ENCODE measurements at places on chromosomes 6 and 20. TPM values are rescaled to one million over a fixed set of nuclear protein-coding genes. Genes with fewer than 3 reads are reported as not detected.

GRCh38 chr20:22775671-22776139 lies 191.3 kb upstream of the FOXA2 start:
- H3K27ac ChIP-seq: no peak overlapping the region
- H3K4me1 ChIP-seq: no peaks in the 10 kb centered on the region
- DNase-seq: no peak
- no peaks in the 10 kb centered on the region for H3K27me3 ChIP-seq
- H3K4me3 ChIP-seq: no peak overlapping the region

SIRPD gene
- total RNA-seq: not detected

GRCh38 chr6:20182926-20183521 lies 29.2 kb downstream of the MBOAT1 start:
- no peaks in the 10 kb centered on the region for H3K27me3 ChIP-seq
- no peak for DNase-seq
- H3K27ac ChIP-seq: no peak overlapping the region

DTNBP1 gene
- total RNA-seq: 31.6 TPM

- peaks cover 37% of the 10 kb centered on the region for H3K4me1 ChIP-seq
- peaks cover 9% of the 10 kb centered on the region for H3K36me3 ChIP-seq
- H3K27me3 ChIP-seq: no peaks in the 10 kb centered on the region
- no peak overlapping the region for H3K27ac ChIP-seq
- H3K4me3 ChIP-seq: no peak overlapping the region
Measured at GRCh38 chr6:119310486-119311036, 39.0 kb downstream of the MAN1A1 start.

SEL1L2 gene
- total RNA-seq: not detected

- DNase-seq: no peak
- no peaks in the 10 kb centered on the region for H3K36me3 ChIP-seq
- H3K4me3 ChIP-seq: no peak overlapping the region
- H3K27ac ChIP-seq: no peak overlapping the region
Measured at GRCh38 chr6:46637933-46638332, 14.7 kb downstream of the CYP39A1 start.

DNA sequence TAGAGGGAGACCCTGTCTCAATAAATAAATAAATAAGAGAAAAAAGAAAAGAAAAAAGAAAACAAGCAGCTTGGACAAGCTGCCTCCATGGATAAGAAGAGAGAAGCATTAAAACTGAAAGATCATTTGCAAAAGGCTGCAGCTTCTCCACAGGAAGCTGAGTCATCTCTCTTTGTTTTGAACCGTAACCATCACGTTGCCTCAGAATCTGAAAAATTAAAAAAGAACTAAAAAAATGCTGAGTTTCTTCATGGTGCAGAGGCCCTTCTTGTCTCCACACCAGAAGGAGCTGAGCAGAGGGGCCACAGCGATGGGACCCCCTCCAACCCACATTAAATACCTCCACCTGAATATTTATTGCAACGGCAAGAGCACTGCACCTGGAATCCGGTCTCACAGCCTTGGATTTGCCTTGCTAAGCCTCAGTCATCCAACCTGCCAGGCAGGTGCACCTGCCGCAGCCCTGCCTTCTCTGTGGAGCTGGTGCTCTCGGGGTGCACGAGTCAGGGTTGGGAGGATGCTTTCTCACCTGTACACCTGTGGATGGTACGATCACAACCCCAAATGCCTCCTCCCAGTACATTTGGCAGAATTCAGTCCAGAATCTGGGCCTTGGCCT lies 28.1 kb downstream of the TOX2 start:
- no peak overlapping the region for H3K4me3 ChIP-seq
- H3K4me1 ChIP-seq: peaks cover 40% of the 10 kb centered on the region
- no peaks in the 10 kb centered on the region for H3K36me3 ChIP-seq
- H3K27me3 ChIP-seq: peaks cover 33% of the 10 kb centered on the region
- peak; percentile 63 for DNase-seq
- no peak overlapping the region for H3K27ac ChIP-seq

DNA sequence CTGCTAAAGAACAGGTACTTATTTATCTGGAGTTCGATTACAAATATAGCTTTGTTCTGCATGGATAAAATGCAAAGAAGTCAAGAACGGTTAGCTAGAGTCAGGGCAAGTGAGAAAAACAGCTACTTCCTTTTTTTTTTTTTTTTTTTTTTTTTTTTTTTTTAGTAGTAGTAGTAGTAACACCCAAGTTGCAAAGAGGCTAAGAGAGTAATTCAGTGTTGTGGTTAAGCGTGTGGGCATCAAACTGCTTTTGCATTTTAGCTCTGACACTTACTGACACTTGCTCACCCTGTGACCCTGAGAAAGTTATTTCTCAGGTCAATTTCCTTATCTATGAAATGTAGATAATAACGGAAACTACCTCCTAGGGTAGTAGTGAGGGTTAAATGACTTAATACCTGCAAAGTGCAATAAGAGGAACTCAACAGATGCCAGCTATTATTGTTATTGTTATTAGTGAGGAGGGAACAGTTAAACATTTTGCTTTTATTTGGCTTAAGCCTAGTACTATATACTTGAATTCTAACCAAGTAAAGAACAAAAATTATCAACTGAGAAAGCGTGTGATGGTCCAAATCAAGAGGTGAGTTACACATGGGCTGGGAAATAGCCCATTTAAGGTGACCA lies 86.7 kb upstream of the BACH2 start:
- DNase-seq: peak; percentile 57
- peak overlapping the region; percentile 52 for H3K27ac ChIP-seq
- no peaks in the 10 kb centered on the region for H3K36me3 ChIP-seq
- peaks cover 8% of the 10 kb centered on the region for H3K4me1 ChIP-seq
- H3K27me3 ChIP-seq: no peaks in the 10 kb centered on the region
- no peak overlapping the region for H3K4me3 ChIP-seq

LY6G6D gene
- 0.94 TPM for total RNA-seq

THBD gene
- total RNA-seq: 2.1 TPM

DNA sequence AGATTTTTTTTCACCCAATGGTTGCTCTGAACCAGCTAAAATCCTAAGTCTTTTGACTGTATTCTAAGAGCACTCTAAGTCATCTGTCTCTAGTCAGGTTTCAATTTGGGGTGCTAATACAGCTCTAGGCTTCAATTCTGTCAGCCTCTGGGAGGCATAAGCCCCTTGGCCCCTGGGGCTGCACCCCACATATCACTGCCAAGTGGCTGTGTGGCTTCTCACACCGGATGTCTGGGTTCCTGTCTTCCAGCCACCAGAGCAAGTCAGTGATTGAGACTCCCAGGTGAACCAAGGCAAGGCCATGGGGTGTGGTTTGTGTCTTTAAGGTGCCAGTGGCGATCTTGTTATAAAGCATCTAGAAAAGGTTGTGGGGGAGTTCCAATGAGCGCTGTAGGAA lies 136.5 kb downstream of the TMEM242 start:
- DNase-seq: no peak
- H3K36me3 ChIP-seq: peaks cover 62% of the 10 kb centered on the region
- no peak overlapping the region for H3K27ac ChIP-seq
- H3K4me1 ChIP-seq: peaks cover 13% of the 10 kb centered on the region
- no peaks in the 10 kb centered on the region for H3K27me3 ChIP-seq
- no peak overlapping the region for H3K4me3 ChIP-seq

GRCh38 chr6:11830105-11830504 lies 51.5 kb upstream of the ADTRP start:
- no peak overlapping the region for H3K27ac ChIP-seq
- H3K36me3 ChIP-seq: no peaks in the 10 kb centered on the region
- no peak overlapping the region for H3K4me3 ChIP-seq
- no peaks in the 10 kb centered on the region for H3K4me1 ChIP-seq

DNA sequence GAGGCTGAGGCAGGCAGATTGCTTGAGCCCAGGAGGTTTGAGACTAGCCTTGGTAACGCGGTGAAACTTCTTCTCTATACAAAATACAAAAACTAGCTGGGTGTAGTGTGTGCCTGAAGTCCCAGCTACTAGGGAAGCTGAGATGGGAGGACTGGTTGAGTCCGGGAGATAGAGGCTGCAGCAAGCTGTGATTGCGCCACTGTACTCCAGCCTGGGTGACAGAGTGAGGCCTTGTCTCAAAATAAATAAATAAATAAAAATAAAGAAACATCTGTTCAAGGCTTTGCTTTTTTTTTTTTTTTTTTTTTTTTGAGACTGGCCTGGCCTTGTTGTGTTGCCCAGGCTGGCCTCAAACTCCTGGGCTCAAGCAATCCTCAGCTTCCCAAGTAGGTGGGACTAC lies 23.7 kb upstream of the SLC23A2 start:
- no peak for DNase-seq
- H3K27ac ChIP-seq: no peak overlapping the region
- no peaks in the 10 kb centered on the region for H3K36me3 ChIP-seq
- no peak overlapping the region for H3K4me3 ChIP-seq
- H3K27me3 ChIP-seq: no peaks in the 10 kb centered on the region
- no peaks in the 10 kb centered on the region for H3K4me1 ChIP-seq

B3GALT4 gene
- total RNA-seq: 23.1 TPM

DNA sequence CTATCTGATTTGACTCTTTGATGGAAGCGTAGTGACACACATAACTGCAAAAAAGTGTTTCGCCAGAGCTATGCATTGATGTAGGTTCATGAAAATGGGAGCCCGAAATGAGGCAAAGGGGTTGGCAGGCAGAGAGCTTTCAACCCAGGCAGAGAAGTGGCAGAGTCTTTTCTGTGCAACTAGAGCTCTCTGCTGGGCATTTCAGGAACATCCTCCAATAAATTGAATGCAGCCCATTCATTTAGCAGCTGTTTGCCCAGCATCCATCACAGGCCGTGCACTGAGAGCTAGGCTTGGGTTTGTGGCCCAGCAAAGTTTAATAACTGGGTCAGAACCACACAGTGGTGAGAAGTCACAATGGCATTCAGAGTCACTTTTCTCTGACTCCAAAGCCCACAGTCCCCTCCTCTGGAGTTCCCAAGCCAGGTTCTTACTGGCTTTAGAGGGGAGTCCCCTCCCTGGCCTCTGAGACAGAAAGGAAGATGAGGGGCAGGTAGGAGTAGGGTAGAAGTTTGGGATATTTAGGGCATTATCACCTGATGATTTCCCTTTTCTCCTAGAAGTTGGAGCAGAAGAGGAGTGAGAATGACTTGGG lies 31.8 kb upstream of the ELMO2 start:
- no peaks in the 10 kb centered on the region for H3K27me3 ChIP-seq
- H3K4me1 ChIP-seq: no peaks in the 10 kb centered on the region
- no peak overlapping the region for H3K27ac ChIP-seq
- no peak for DNase-seq
- H3K36me3 ChIP-seq: no peaks in the 10 kb centered on the region

- no peaks in the 10 kb centered on the region for H3K36me3 ChIP-seq
- no peak overlapping the region for H3K4me3 ChIP-seq
- H3K4me1 ChIP-seq: no peaks in the 10 kb centered on the region
- no peaks in the 10 kb centered on the region for H3K27me3 ChIP-seq
- DNase-seq: no peak
- H3K27ac ChIP-seq: no peak overlapping the region
Measured at GRCh38 chr20:63095718-63096654, 89.2 kb upstream of the BHLHE23 start.

SCP2D1 gene
- not detected for total RNA-seq

- no peak for DNase-seq
- no peaks in the 10 kb centered on the region for H3K36me3 ChIP-seq
- no peak overlapping the region for H3K4me3 ChIP-seq
Measured at GRCh38 chr20:20752712-20753111, 40.3 kb upstream of the RALGAPA2 start.
